SK-N-DZ (cell line): ENCODE measurements at places on chromosomes 4 and X.

DNA sequence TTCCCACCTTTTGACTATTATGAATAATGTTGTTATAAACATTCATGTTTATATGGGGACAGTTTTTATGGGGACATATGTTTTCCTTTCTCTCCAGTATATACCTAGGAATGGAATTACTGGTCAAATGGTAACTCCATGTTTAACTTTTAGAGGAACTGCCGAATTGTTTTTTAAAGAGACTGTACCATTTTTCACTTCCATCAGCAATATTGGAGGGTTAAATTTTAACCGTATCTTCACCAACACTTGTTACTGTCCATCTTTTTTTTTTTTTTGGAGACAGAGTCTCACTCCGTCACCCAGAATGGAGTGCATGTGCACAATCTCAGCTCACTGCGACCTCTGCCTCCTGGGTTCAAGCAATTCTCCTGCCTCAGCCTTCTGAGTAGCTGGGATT is 46.4 kb upstream of the PRPS1 start:
- DNase-seq: no peak

DNA sequence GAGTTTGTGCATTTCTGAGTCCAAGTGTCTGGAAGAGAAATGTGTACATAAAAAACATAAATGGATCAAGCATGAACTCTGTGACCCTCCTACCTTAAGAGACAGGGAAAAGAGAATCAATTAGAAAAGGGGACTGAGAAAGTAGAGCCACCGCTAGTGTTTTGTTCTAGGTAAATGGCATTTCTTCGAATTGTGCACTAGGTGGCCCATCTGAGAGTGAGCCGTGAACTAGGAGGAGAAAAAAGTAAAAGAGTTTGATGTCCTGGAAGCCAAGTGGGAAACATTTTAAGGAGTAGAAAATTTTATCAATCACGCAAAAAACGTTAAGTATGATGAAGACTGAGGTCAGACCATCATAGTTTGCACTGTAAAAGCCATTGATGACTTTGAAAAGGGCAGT is 55.1 kb downstream of the NAF1 start:
- no peak for DNase-seq

GRCh38 chr4:108142870-108143269 is 25.9 kb downstream of the LEF1 start:
- no peak for DNase-seq

DNA sequence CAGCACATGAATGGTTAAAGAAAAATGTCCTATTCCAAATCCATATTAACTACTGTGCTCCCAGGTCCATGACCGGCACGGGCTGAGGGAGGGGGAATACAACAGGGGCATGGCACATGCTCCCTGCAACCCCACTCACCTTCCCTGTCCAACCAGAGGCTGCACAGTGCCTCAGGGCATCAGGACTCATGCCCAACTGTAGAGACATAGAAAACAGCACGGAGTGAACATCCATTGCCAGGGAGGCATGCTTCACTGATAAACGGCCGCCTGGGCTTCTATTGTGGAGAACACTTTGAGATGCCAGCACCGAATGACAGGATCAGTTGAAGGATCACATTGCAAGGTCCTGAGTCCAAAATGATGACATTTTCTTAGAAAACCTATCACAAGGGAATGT is 140.6 kb downstream of the STK32B start:
- no peak for DNase-seq

GRCh38 chr4:150746156-150746555 is 164.2 kb downstream of the MAB21L2 start:
- DNase-seq: no peak

GRCh38 chr4:156962528-156962974 is 9.0 kb downstream of the PDGFC start:
- DNase-seq: no peak

GRCh38 chrX:2697306-2697705 is 6.2 kb downstream of the CD99 start:
- DNase-seq: no peak

GRCh38 chr4:140504261-140504660 is 6.2 kb upstream of the MGAT4D start:
- DNase-seq: no peak

DNA sequence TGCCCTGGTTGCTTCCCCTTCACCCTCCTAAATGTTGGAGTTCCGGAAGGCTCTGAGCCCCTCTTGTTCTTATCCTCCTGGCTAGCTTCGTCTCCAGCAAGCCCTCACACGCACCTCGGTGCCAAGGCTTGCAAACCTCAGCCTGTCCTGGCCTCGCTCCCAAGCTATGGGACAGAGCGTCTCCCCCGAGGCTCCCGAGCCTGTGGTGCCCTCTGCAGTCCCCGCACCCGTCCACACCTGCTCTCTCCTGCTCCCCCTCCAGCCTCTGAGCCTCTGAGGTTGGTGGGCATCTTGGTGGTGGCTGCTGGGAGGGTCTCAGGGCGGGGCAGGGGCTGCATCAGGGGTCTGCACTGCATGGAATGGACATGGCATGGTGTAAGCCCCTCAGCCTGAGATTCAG is 63.2 kb downstream of the TRMT44 start:
- DNase-seq: no peak

GRCh38 chr4:126955292-126956183 is 677.2 kb upstream of the INTU start:
- no peak for DNase-seq

- no peak for DNase-seq
Measured at GRCh38 chr4:113117358-113117702, 67.9 kb downstream of the ANK2 start.

DNA sequence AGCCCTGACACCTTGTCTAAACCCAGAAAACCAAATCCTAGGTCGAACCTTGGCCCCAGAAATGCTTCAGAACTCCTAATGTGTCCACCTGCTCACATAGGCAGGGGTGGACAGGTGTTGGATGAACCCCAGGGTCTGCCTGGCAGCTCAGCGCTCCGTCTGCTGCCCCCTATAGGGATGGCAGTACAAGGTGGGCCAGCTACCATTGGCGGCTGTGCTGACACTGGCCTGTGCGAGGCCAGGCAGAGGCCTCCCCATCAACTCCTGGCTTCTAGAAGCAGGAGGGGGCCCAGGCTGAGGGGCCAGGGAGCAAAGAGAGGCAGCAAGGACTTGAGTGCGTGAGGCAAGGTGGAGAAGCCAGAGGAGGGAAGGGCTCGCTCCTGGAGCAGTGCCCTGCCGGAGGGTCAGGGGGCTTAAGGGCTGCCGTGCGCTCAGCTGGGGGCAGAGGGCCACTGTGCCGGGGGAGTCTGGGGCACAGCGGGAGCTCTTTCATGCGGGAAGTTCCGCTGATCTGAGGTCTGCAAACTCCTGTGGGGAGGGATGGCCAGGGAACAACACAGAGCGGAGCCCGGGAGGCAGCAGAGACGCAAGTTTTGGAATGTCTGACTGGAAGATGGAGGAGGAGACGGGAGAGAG is 20.6 kb downstream of the CCNQ start:
- no peak for DNase-seq
